SW 1271 (cell line): ENCODE measurements at places on chromosomes 7 and 10.

DNA sequence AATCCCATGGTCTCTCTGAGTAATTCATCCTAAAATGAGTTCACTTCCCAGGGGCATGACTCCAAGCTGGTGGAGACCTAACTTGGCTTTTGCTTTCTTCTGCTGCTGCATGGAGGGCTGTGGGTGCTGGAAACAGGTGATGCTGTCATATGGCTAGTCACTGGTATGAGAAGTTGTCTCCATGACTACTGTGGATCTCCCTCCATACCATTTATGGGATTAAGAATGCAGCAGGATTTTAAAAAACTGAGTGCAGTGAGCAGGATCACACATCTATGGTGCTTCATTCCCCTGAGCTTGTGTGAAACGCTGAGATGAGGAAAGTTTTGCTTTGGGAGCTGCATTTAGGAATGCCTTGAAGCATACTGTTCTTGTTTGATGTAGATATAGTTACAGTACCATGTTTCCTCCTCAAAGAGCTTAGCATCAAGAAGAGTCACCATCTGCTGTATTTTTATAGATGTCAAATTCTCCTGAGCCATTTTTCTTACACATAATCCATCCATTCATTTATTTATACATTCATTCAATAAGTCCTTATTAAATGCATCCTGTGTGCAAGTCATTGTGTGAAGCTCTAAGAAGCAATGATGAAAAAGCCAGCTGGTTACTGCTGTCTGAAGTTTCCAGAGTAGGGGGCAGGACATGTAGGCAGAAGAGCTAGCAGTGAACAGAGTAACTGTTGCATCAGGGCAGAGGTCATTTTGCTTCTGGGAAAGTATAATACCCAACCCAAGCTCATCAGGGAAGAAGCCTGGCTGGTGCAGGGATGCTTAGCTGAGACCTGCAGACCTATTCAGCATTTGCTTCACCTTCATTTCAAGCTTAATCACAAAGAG is 534.8 kb downstream of the AUTS2 start:
- DNase-seq: no peak

DNA sequence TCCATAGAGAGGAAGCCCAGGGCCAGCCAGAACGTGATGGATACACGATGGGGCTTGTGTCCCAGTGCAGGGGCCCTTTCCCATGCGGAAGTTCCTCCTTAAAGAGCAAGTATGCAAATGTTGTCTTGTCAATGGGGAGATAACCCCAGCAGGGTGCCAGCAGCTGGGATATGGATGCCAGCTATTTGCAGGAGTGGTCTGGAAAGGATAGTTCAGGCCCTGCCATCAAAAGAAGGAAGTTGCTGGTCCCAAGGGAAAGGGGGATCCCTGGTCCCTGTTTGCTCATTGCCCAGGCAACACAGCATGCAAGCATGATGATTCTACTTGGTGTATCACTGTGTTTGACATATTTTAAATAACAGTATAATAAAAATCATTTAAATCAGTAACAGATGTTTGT is 73.1 kb upstream of the HECW1 start:
- DNase-seq: no peak

DNA sequence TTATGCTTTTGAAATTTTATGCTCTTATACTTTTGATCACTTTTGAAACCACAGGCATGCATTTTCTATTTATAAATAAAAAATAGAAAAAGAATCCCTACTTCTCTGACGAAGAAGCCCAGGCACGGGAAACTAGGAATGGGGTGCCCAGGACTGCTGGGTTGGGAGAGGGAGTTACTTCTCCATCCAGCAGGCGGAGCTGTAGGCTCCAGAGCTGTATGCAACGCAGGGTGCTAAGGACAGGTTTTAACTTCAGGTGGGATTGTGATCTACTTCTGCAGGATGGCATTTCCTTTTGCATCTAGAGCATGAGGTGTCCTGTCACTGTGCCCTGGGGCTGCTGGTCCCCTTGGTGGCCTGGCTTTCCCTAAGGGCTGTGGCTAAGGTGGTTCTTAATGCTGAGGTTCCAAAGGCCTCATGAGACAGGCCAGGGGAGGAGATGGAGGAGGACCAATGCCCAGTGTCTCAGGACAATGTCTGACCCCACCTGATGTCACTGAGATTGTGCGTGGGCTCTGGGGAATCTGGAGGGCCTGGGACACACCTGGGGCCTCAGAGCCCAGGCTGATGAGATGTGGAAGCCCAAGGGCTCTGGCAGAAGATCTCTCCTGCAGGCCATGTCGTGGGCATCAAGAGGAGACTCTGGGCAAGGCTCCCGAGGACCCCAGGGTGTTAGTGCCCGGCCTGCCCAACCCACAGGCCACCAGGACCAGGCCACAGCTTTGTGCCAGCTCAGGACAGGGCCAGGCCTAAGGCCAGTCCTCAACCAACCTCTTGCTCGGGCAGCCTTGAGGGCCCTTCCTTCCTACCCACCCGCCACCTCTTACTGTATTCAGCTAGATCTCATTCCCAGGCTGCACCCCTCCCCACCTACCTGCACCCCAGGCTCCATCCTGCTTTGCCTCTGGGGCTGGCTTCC is 507 bp downstream of the CCDC201 start:
- no peak for DNase-seq

- DNase-seq: no peak
These were observed 28.5 kb downstream of the CAV1 start for GRCh38 chr7:116553168-116553964.

DNA sequence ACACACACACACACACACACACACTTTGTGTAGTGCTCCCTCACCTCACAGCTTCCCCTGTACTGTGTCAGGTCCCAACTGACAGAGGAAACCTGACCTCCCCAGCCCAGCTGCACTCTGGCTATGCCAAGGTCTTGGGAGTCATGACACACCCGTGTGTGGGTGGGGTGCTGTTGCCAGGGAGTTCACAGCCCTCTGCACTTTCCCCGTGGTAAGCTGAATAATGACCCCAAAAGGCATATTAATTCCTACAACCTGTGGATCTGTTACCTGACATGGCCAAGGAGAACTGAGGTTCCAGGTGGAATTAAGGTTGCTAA is 8.9 kb upstream of the NANOS1 start:
- no peak for DNase-seq

- DNase-seq: no peak
These were observed 14.8 kb downstream of the NACAD start for GRCh38 chr7:45073786-45074527.

DNA sequence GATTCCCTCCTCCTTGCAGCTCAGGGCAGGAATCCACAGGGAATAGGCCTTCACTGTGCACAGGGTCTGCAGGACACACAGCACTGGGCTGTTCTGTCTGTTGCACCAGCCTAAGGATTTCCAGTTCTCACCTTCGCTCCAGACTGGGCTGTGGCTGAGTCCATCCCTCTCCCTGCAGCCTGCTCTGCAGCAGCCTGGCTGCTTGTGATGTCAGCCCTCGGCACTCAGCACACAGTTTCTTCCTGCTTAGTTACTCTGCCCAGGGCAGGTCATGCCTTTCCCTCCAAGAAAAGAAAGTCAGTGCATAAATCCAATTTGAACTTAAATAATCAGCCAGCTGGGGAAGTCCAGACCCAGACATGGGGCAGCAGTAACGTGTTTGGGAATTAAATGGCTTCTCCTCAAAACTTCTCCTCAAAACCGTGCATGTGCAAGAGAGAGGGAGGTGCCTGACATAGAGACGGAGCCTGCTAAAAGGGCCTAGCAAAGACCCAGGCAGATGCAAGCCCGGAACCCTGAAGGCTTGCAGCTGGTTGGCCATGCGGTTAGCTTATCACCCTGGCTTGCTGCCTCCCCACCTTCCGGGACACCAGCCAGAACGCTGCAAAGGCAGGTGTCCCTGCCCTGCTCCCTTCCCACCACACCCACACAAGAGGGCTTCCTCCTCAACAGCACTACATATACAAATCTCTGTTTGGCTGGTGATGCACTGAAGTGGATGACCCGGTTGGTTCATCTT is 10.9 kb upstream of the GDF2 start:
- no peak for DNase-seq
